NCI-H526 (cell line): ENCODE measurements at places on chromosomes 12 and 14.

- peak; percentile 28 for DNase-seq
Observed at GRCh38 chr14:61630399-61631044, 64.8 kb upstream of the HIF1A start.

DNA sequence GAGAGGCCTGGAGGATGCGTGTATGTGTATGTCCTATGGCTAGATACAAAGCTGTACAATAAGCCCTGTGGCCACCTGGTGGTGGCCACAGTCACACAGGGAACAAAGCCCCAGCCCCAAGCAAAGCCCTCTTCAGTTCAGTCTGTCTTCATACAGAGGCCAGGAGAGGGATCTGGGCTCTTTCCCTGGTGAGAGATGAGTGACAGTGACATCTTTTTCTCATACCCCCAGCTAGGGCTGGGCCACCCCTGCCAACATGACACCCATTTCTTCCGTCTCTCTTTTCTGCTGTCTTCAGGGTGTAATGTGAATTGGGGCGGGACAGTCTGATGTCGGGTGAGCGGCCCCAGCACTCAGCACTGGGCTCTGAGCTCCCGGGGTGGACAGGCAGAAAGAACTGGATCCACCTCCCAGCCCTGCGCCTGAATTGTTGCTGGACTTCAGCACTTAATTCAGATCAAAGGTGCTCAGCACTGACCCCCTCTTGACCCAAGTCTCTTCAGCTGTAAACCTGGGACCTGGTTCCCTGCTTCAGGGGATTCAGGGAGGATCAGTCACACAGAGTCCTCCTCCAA, 59.8 kb downstream of the SERPINA3 start:
- DNase-seq, result no peak

DNA sequence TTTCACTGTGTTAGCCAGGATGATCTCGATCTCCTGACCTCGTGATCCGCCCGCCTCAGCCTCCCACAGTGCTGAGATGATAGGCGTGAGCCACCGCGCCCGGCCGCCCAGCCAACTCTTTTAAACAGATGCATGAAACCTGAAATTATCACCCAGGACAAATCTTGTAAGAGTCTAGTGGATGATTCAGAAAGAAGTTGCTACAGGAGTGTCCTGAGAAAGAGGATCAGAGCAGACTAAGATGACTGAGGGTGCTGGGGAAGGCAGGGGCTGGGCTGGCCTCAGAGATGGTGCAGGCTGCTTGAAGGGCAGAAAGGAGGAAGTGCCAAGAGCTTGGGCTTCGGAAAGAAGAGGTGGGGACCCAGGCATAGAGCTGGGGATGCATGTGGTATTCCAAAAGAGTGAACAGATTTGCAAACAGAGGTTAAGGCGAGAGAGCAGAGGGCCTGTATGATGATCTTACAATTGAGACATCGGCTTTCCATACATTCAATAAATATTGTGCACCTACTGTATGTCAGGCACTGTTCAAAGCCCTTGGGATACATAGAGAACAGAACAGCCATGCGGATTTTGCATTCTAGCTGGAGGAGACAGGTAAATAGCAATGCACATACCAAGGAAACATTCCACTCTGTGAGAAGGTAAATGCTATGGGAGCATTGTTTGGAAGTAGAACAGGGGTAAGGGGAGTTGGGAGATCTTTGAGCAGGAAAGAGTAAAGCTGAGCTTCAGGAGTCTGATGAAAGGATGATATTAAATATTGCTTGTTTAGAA, 7.4 kb upstream of the CD9 start:
- DNase-seq, result no peak

DNA sequence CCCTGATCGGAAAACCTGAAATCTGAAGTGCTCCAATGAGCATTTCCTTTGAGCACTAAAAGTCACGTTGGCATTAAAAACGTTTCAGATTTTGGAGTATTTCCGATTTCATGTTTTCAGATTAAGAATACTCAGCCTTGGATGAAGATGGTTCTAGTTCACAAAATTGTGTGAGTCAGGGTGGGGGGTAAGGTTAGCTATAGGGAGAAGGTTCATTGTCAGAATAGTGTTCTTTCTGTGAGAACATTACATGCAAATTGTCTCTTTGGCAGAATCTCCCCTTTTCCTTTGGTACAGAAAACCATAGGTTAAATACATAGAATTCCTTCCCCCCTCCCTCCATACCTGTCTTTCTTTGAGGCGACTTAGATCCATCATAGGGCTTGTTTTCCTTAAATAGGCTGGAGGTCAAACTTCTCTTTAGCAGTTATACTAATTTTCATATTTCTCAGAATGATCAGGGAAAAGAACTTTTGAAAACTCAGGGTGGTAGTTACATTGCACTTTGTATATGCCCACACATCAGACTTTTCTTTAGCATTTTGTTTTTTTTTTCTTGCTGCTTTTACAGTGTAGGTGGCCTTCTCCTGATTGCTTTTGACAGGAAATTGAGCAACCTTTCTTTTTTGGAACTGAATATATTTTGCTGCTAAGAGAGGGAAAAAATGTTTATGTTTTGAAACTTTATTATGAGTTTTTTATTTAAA, 503.5 kb downstream of the PCNX1 start:
- DNase-seq, result no peak

DNA sequence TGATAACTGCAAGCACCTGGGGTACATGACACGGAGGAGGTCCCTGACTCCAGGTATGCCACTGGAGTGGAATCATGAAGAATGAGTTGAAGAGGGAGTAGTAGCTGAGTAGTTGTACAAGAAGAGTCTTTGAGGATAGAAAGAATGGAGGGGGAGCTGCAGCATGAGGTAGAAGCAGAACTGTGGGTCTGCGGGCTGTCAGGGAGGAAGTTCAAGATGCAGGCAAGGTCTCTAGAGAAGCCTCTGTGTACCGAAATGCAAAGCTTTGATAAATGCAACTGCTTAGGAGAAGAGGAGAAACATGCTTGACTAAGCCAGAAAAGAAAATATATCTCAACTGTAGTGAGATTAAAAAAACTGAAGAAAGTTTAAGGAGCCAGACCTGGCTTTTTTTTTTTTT, 91.5 kb downstream of the CPNE8 start:
- DNase-seq, result no peak

- DNase-seq, result no peak
Observed at GRCh38 chr12:89389755-89390661, 37.7 kb upstream of the DUSP6 start.

DNA sequence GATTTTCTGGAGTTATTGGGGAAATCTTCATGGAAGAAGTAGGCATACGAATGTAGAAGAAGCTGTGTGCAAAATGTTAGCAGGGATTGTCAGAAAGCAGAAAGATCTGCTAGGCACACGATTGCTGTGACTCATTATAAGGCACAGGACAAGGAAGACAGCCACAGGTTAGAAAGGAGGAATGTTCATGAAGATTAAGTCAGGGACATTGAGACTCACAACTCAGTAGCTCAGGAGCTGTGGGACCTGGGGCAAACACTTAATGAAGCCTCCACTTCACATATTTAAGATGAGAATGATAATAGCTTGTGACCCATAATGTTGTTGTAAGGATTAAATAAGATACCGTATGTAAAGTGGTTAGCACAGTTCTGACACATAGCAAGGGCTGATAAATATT, 26.6 kb upstream of the RTRAF start:
- DNase-seq, result no peak

- peak; percentile 45 for DNase-seq
Observed at GRCh38 chr12:128977441-128977840, 124.2 kb downstream of the GLT1D1 start.

- no peak for DNase-seq
Observed at GRCh38 chr12:32336261-32336660, 63.1 kb upstream of the FGD4 start.

DNA sequence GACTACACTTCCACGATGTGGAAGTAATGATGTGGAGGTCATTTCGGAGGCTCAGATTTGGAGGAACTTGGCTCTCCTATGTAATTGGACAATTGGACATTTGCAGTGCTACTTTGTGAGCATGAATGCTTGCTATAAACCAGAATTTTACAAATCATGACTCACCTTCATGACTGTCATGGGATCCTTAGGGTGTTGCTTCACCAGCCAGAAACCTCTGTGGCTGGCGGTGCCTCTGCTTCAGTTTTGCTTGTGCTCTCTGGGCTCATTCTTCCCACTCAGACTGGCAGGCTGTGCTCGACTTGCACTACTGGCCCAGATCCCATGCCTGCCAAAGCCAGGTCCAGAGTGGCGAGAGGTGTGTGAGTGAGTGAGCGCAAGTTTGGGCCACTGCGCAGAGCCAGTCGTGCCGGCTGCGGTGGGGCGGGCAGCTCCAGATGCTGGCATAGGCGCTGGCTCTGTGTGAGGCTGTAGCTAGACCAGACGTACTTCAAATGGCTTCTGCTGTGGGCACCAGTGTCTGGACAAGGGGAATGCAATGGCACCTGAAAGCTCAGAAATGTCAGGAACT, 387.8 kb downstream of the AEBP2 start:
- no peak for DNase-seq

- no peak for DNase-seq
Observed at GRCh38 chr14:93987376-93987775, 9.7 kb upstream of the CCDC197 start.

DNA sequence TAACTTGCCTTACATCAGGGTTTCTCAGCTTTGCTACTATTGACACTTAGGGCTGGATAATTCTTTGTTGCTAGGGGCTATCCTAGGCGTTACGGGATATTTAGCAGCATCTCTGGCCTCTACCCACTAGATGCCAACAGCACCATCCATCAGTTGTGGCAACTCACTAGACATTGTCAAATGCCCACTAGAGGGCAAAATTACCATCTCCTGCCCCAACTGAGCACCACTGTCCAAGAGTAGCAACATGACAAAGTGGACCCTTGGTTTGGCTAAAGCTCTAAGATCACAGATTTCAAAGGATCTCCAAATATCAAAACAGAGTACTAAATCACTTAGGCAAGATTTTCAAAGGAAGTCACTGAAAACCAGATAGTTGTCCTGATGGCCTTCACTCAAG, 251.7 kb upstream of the TBX3 start:
- DNase-seq, result peak; percentile 29

DNA sequence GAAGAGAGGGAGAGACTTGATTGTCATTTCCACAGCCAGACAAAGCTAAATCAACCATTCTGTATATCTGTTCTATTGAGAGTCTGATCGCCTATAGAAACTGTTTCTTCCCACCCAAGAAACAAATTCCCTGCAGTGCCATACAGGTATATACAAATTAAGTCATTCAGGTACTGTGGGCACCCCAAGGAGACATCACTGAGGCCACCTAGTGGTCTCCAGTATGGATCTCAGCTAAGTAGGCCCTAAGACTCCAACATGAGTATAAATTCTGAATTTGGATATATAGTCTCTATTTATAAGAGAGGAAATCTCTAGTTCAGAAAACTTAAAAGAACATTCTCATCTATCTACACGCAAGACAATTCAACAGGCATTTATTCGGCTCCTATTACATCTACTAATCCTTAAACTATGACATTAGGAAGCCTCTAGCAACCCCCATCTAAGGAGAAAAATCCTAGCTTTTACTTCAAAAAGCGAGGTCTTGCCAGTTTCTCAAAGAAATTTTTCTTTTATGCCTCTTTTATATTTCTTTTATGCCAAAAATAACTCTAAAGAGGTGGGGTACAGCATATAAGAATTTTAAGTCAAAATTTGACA, 62.6 kb downstream of the DCAF5 start:
- DNase-seq, result peak; percentile 75

- no peak for DNase-seq
Observed at GRCh38 chr12:106120519-106121105, 18.1 kb downstream of the NUAK1 start.

- DNase-seq, result no peak
Observed at GRCh38 chr14:68464711-68465110, 328.2 kb downstream of the ZFP36L1 start.

DNA sequence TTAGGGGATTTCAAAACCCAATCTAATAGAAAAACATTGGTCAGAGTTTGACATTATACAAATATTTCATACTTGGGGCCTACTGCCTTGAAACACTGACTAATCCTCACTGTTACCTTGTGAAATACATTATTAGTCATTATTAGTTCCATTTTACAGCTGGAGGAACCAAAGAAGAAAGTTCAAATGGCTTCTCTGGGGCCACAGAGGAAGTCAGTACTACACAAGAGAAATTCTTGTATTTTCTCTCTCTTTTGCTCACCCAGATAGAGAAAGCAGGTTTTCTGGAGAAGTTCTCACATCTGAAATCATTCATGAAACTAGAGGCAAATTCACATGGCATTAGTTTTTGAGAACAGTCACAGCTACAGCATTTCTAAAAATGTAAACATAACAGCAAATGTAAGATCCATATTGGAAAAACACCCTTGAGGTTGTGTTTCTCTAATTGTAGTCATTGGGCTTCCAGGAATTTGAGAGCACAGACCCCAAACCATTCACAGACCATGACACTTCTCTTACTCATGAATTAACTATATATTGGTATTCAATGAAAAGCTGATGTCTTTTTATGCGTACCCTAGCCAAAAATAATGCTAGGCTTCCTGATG, 83.0 kb downstream of the LLPH start:
- no peak for DNase-seq

GRCh38 chr12:65355461-65355860, 77.0 kb downstream of the MSRB3 start:
- no peak for DNase-seq

DNA sequence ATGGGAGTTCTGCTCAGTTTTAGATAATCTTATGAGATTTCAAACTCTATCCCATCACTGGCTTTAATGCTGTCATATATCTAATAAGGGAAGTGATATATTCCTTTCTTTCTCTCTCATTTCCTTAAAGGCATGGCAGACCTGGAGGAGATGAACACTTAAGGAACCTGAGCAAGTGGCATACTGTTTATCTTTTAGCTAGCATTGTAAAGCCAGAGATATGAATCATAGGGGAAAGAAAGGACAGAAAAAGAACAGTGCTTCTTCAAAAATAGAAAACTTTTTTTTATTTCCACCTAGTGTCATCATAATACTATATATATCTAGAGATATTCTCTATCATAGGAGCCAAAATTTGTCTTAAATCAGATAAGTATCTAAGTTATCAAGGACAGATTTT, 68.3 kb upstream of the PSMA6 start:
- DNase-seq, result no peak

- no peak for DNase-seq
Observed at GRCh38 chr14:61470961-61471293, 149.5 kb downstream of the PRKCH start.

- DNase-seq, result no peak
Observed at GRCh38 chr12:88957358-88957757, 377.1 kb upstream of the KITLG start.

DNA sequence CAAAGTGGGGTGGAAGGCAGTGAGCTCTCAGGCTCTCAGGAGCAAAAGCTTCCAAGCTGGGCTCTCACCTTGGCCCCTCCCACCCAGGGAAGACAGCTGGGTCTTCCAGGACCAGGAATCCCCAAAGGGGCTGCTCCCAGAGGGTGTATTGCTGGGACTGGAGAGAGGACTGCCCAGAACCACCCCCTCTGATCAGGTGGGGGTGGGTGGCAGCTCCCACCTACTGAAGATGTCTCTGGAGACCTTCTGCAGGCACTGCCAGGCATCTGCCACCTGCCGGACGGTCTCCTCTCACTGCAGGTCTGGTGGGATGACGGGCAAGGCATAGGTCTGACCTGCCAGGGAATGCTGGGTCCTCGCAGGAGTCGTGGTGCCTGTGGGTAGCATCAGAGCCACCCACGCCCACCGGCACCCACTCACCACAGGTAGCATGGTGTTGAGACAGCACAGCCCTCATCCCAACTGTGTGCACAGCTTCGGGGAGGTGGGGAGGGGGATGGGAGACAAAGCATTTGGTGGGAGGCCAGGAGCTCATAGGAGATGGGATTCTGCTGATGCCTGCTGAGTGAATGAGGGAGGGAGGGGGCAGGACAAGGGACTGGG, 103.2 kb downstream of the SINHCAF start:
- no peak for DNase-seq
